ENCODE measurements at places on chromosomes 16 and 17.

DNA sequence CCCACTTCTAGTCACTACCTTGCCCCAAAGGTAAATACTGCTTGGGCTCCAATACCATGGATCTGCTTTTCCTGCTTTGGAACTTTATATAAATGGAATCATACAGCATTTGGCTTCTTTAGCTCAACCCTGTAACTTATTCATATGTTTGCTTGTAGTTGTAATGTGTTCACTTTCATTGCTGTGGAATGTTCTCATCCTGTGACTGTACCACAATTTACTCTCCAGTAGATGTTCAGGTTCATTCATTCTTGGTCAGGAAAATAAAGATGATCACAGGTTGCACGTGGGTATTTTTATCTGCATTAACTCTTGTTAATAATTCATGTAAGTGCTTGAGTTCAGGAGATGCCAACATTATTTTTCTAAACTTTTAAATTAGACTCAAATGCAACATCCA lies 6.7 kb upstream of the BEAN1 start:
- no peak for DNase-seq

DNA sequence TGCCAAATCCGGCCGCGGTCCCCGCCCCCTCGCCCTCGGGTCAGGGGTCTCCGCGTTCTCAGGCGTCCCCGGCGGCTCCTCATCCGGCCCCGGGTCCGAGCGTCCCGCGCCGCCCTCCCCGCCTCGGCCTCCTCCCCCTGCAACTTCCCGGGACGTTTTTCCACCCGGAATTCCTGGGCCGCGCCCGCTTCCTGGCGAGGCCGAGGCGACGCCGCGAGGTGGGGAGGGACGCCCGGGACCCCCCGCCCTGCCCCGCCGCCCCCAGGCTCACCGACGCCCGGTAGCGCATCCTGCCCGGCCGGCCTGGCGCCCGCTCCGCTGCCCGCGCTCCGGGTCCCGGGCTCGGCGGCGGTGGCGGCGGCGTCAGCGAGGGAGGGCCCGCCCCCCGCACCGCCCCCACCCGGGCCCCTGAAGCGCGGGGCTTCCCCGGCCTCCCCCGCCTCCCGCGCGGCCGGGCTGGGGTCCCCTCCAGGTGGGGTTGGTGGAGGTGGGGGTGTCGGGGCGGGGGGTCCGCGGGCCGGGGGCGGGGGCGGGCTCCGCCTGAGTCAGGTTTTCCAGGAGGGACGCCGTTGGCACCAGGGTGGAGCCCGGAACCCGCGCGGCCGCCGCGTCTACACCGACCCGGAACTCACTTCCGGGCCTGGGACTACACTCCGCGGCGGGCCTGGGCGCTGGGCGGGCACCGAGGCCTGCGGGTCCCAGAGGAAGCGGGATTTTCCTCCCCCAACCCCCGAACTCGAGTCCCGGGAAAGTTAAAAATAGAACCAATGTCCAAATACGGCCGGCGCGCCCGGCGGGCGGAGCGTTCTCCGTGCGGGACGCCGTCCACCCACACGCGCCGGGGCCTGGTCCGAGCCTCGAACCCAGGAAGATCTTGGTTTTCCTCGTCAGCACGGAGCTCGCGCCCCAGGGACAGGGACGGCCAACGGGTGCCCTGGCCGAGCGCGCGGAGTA lies 6.8 kb downstream of the MYO1C start:
- DNase-seq: no peak

- DNase-seq: no peak
These were observed 6.7 kb upstream of the TOB1 start for GRCh38 chr17:50872710-50873424.

GRCh38 chr17:13642188-13642587 lies 40.5 kb upstream of the HS3ST3A1 start:
- no peak for DNase-seq
